Testis (tissue), 5 donors: ENCODE measurements at places on chromosomes 1 and 21.

DNA sequence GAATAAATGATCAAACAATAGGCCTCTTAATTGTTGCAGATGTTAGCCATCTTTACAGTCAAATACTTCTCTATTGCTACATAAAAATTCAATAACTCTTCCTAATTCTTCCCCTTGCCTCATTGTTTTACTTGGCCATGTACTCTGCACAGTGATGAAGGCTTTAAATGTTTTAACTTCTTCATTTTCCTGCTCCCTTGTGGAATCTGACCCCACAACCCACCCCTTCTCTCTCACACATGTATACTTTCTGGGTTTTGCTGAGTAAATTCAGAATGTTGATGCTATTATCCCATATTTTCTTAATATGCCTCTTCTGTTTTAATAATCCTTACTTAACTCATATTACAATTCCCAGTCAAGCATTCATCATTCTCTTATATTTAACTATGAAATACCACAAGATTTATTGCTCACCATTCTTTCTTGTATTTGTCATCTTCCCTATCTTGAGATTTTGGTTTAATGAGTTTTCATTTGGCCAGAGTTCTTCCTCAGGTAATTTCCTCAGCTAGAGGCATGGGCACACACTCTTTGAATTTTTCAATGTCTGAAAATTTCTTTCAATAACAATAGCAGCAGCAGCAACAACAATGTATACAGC is 327.8 kb upstream of the USP24 start:
- no peak for DNase-seq

DNA sequence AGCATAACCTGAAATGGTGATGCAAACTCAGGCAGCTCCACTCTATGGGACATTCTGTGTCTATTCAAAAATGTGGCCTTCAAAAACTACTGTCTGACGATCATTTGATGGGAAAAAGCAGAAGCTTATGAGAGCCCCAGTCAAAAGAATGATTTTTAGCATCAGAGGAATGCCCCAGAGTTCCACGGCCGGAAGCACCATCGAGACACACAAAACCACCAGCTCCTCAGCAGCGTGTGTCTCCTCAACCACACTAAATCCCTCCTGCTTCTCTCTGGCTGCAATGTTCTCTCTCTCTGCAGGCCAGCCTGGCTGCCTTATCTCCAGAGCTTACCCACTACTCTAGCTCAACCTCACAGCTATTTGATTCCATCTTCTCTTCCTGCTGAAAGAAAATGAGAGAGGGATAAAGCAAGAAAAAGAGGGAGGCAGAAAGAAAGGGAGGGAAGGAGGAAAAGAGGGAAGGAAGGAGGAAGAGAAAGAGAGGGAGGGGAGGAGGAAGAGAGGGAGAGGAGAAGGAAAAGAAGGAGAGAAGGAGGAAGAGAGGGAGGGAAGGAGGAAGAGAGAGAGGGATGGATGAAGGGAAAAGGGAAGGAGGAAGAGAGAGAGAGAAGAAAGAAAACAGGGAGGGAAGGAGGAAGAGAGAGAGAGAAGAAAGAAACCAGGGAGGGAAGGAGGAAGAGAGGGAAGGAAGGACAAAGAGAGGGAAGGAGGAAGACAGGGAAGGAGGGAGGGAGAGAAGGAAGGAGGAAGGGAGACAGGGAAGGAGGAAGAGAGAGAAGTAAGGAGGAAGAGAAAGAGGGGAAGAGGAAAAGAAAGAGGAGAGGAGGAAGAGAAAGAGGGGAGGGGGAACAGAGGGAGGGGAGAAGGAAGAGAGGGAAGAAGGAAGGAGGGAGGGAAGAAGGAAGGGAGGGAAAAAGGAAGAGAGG is 33.5 kb upstream of the LAPTM5 start:
- no peak for DNase-seq

DNA sequence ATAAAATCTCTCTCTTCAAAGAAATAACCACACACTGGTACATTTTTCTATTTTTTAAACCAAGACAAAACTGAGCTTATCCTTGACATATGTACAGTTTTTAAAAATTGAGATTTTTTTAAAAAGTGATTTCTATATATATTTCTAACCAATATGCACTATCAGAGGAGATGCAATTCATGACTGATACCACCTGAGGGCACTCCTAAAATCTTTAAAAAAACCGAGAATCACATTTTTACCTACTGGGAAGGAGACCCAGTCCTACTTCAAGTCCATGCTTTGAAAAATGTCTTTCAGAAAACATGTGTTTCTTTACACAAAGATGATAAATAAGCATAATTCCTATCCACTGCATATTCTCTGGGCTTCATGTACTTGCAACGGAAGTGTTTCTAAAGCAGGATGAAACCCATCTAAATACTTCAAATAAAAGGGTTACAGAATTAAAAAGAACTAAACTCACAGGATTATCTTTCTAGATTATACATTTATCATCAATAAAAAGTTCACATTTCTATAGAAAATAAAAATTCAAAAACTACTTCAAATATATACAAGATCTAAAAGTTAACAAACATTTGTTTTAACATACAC is 98.6 kb downstream of the ENAH start:
- DNase-seq: no peak

DNA sequence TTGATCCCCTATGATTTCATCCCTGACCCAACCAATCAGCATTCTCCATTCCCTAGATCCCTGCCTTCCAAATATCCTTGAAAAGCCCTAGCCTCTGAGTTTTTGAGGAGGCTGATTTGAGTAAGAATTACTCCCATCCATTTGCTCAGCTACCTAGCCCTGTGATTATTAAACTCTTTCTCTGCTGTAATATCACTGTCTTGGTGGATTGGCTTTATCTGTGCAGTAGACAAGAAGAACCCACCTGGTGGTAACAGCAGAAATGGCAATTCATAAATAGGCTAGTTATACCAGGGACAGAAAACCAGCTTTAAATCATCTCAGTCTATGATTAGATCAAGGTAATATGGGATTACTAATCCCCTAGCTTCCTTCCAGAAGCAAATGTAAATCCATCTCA is 13.0 kb downstream of the IL20 start:
- DNase-seq: no peak

GRCh38 chr1:231786126-231786525 is 159.5 kb downstream of the DISC1 start:
- no peak for DNase-seq

DNA sequence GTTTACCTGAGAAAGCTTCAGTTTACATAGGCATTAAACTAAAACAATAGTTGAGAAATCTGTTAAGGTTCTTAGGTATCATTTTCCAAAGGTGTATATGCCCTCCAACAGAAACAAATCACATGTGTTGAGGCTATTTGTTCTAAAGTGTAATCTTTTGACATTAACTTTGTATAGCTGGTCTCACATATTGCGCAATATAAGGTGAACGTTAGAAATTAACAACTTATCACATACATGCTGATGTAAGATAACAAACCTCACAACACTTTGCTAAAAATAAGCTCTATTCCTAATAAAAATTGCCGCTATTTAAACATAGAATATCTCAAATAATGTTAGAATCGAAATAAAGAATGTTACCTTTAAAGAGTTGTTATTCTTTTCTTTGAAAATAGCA is 340.6 kb downstream of the SRGAP2C start:
- no peak for DNase-seq

GRCh38 chr1:246795906-246796694 is 71.9 kb downstream of the SCCPDH start:
- DNase-seq: no peak

DNA sequence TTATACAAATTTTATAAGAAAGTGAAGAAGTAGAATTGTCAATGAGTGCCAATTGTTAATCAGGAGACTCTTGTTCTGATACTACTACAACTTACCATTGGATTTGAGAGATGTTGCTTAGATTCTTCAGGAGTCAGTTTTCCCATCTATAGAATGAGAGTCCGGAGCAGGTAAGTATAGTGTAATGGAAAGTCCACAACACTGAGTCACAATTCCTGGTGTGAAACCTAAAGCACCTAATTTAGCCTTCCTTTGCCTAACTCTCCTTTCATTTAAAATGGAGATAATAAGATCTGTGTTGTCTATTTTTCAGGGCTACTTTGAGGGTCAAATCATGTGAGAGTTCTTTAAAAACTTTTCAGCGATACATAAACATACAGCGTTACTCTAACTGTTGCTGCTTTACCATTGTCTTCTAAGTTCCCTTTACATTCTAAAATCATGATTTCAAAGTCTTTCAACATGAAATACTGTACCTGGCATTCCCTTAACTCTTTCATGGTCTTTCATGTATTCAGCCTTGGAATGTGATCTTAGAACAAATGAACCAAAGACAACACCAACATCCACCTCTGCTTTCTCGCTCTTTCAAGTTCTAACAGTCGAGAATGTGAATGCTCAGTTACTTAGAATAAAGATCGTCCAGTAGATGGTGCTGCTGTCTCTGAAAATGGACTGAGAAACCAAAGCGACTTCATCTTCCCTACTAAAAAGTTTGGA is 90.9 kb downstream of the SLC30A10 start:
- peak; percentile 28 for DNase-seq

GRCh38 chr1:95195046-95195445 is 39.0 kb upstream of the RWDD3 start:
- no peak for DNase-seq

DNA sequence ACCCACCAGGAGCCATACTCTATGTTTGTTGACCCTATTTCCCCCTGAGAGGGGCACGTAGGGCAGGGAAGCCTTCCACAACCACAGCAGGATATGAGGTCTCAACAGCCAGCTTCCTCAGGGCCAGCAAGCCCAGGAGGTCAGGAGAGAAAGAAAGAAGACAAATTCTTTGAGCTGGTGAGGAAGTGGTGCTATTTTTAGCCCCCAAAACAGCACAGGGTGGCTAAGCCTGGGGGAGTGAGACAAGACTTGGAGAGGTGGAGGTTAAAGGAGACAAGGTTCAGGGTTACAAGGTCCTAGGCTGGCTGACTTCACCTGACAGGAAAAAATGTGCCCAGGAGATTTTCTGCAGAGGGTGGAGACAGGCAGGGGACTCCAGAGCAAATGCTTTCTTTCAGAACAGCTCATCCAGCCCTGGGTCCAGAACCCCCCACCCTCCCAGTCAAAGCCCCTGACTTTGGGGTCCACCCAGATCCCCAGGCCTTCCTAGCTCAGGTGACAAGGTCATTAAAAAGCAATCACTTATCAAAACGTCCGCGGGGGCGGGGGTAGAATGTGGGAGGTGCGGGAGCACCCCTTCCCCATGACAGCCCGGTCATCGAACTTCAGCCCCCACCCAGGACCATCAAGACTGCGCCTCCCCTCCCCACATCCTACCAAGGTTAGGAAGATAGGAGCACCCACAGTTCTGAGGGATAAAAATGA is 1.3 kb downstream of the SV2A start:
- no peak for DNase-seq

GRCh38 chr1:90175490-90176167 is 180.7 kb downstream of the ZNF326 start:
- DNase-seq: no peak

GRCh38 chr1:95122151-95122697 is 5.1 kb downstream of the TLCD4 start:
- DNase-seq: no peak

DNA sequence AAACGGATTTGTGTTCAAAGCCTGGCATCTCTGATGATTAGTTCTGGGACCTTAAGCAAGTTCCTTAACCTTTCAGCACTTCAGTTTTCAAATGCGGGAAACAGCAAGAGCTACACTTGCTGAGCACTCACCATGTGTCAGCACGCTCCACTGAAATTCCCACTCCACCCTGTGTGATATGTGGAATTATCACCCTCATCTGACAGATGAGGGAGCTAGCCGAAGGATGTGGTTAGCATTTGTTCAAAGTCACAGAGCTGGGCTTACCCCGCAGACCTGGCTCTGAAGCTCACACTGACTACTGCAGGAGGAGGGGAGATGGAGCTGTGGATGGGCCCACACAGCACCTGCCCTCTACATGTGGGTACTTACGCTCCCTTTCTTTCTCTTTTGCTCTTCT is 29.1 kb downstream of the IL12RB2 start:
- no peak for DNase-seq

- DNase-seq: no peak
Observed at GRCh38 chr1:26027716-26028489, 6.3 kb downstream of the EXTL1 start.

- no peak for DNase-seq
Observed at GRCh38 chr21:39016740-39017315, 166.4 kb downstream of the PSMG1 start.

DNA sequence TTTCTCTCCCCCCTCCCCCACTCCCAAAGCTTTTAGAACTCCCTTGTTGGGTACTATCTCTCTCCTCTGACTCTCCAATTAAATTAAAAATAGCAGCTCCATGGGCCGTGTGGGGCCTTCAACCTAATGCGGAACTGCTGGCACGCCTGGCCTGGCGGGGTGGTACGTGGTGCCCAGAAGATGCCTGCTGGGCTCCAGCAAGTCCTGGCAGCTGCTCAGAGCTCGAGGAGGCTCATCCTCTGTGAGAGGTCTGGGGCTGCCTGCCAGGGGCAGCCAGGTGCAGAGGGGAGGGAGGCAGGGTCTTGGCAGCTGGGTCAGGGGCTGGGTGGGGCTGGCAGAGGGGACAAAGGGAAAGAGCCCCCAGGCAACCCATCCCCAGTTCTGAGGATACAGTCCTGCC is 74.4 kb downstream of the ACTL8 start:
- DNase-seq: no peak
